ENCODE measurements at places on chromosomes 13 and 19.

DNA sequence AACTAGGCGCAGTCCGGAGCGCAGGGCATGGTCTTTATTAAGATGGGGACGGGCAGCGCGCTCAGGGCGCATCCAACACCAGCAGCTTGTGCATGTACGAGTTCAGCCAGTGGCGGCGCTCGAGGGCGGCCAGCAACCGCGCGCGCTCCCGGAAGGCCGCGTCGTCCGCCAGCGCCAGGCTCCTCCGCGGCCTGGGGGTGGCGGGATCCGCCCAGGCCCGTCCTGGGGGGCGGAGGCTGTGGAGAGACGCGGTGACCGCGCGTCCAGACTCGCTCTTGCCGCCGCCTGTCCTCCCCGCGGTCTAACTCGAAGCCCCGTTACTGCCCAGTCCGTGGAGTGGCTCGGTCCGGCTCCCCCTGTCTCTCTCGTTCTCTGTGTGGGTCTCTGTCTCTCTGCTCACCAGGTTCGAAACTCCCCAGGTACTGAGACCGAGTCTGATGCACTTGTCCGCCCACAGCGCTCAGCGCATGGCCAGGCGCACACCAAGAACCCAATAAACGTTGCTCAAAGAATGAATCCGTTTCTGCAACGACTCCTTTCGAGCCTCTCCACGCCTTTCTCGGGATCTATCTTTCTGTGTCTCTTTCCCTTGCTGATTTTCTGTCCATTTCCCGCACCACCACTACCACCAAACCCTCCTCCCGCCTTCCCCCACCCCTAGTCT, 702 bp downstream of the PTH2 start:
- DNase-seq: no peak

GRCh38 chr13:20340759-20341171, 108.6 kb upstream of the GJB6 start:
- no peak for DNase-seq

DNA sequence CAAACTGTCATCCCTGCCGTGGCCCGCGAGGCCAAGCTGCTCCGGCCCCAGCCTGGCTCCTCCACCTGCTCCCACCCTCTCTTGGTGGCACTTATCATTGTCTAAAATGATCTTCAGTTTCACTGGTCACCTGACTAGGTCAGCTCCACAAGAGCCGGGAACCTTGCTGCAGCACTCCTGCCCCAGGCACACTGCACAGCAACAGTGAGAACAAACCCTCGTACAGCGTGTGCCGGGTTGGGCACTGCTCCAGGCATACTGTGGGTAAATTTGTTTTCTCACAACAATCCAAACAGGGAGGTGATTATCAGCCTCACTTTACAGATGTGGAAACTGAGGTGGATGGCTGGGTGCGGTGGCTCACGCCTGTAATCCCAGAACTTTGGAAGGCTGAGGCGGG, 8.9 kb downstream of the DEDD2 start:
- no peak for DNase-seq

- DNase-seq: no peak
Observed at GRCh38 chr13:38670627-38671026, 16.2 kb upstream of the FREM2 start.

- no peak for DNase-seq
Observed at GRCh38 chr19:14661372-14661924, 13.2 kb downstream of the ADGRE3 start.

DNA sequence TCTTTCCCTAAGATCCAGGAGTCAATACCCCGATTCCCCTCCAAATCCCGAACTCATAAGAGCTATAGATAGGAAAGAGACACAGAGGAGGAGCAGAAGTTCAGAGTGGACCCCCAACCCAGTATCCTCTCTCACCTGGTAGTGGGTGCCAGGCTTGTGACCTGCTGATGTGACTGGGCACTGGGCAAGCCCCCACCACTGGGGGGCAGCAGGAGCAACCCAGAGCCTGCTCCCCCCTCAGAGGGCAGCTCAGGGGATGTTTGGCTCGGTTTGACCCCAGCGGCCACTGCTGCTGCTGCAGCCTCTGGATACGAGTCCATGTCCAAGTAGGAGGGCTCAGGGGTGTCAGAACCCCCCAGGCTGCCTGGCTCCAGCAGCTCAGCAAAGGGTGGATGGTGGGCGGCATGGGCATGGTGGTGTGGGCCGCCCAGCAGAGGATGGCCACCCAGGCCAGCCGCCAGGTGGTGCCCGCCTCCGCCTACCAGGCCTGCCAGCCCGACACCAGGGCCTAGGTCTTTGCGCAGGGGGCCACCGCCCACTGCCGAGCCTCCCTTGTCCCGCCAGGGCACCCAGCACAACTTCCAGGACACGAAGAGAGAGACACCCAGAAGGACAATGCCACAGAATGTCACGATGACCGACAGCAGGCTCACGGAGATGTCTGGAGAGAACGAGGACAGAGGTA, 7.4 kb downstream of the SYT3 start:
- no peak for DNase-seq

DNA sequence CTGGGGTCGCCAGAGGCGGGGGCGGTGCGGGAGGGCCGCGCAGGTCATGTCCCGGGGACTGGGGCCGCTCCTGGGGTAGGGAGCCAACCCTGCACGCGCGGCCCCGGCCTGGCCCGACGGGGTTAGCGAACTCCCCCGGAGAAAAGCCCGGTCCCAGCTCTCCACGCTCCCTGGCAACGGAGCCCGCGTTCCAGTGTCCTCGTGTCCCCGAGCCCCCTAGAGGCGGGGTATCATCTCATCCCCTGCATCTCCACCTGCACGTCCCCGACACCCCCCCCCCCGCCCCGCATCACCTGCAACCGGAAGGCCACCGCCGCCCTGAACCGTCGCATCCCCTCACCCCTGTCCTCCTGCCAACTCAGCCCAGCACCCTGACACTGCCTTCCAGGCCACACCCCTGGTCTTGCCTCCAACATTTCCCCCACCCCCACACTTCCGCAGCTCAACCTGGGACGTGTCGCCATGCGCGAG, 2.7 kb downstream of the WDR88 start:
- no peak for DNase-seq

GRCh38 chr19:28521614-28522544, 691.1 kb downstream of the UQCRFS1 start:
- DNase-seq: no peak

- DNase-seq: no peak
Observed at GRCh38 chr19:58569191-58569942, 3.8 kb downstream of the MZF1 start.

DNA sequence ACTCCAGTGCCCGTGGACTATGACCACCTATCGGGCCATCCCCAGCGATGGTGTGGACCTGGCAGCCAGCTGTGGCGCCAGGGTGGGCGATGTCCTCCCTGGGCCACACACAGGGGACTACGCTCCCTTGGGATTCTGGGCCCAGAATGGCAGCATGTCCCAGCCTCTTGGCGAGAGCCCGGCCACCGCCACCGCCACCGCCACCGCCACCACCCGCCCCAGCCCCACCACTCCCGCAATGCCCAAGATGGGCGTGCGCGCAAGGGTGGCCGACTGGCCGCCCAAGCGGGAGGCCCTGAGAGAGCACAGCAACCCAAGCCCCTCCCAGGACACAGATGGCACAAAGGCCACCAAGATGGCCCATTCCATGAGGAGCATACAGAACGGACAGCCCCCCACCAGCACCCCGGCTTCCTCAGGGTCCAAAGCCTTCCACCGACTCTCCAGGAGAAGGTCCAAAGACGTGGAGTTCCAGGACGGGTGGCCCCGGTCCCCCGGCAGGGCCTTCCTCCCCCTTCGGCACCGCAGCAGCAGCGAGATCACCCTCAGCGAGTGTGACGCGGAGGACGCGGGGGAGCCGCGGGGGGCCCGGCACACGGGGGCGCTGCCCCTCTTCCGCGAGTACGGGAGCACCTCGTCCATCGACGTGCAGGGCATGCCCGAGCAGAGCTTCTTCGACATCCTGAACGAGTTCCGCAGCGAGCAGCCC, 142.3 kb downstream of the DPF1 start:
- no peak for DNase-seq

DNA sequence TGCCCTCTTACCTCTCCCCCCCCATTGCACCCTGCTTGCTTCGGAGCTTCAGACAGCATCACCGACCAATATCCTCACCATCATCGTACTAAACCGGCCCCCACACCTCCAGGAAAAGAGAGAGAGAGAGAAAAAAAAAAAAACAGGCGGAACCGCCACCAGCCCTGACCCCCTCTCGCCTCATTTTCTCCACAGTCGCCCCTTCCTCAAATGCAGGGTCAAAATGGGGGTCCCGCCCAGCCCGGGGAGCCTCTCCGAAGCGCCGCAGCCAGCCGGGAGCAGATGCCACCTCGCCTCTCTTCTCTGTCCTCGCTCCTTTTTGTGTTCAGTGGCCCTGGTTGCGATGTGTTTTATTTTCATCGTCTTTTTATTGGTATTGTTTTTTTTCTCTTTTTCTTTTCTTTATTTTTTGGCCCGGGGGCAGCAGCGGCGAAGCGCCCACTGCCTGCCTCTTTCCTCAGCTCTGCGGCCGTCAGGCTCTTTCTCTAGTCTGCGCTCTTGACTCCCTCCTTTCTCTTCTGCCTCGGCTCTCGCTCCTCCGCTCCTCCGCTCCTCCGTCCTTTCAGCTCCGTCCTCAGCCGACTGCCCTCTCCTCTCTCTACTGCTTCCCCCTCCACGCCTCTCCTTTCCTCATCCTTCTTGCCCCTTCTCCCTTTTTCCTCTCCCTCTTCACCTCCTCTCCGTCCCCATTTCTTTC, 41.4 kb downstream of the DEDD2 start:
- no peak for DNase-seq

- DNase-seq: no peak
Observed at GRCh38 chr19:23055501-23055900, 52.5 kb upstream of the ZNF728 start.

GRCh38 chr19:46944918-46945628, 74.6 kb upstream of the NPAS1 start:
- no peak for DNase-seq

DNA sequence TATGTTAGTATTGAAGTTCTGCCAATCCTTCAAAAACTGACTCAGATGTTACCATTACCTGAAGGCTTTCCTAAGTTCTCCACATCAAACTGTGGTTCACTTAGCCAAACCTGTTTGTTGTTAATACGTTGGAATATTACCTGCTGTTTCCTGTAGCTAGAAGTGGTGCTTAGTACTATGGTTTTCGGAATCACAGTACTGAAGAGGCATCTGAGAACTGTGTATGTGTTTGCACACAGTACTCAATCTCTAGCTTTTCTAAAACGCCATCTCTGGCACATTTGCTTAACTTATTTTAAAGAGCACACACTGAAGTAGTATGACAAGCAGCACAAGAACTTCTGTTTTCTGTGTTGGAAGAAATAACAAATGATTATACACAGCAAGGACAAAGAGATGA, 248.2 kb downstream of the SHISA2 start:
- no peak for DNase-seq

DNA sequence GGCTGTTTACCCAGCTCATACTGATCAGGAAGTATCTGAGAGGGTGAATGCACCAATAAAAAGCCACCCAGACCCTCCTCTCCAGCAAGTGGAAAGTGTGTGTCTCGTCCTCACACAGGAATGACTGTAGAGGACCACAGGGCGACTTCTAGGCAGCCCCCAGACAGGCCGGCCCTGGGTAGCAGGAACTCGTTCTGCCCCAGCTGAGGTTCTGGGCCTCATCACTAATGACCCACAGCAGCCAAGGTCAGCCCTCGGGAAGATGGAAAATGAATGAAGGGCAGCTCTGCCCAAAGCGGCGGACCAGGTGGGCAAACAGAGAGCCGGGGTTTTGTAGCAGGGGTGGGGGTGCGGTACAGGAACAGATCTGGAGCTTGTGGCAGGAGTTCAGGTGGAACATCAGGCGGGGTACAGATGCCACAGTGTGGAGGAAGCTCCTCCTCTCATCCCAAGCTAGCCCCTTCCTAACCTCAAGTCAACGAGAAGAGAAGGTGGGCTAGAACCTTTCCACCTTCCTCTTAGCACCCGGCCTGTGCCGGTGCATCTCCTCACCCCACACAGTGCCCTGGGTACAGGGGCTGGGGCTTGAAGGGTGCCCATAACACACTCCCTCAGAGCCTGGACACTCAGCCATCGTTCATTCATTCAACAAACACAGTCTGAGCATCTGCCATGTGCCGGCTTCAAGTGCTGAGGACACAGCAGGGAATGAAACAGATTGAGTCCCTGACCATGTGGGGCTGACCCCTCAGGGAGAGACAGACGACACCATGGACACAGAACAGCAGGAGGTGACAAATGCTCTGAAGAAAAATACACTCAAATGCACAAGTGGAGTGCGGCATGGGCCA, 36.2 kb downstream of the RFX2 start:
- DNase-seq: no peak

DNA sequence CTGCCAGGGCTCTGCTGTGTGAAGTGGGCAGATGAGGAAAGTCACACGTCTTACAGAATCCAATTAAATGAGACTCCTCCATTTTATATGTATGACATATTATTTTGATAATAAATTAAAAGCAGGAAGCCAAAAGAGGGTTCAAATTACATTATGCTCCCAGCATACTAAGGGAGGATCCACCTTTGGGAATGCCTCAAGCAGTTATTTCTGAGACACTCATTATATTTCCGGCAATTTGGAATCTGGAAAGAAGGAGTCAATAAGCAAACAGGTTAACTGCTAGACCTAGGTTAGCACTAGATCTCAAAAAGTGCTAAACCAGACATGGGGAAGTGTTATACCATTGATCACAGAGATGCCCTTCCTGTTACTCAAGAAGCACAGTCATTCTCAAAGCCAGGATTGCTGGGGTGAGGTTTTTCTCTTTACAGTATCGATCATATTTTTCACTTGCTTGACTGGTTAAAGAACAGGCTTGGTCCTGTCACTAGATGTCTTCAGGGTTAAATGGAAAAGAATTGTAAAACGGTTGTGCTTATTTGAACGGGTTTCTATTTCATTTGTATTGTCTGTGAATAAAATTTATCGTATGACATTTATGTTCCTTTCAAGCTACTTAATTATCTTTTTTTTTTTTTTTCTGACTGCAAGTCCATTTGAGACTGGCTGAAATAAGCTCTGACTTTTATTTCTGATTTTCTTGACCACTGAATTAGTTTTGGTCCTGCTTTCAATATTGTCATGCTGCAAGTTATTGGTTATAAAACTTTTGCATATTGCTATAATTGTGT, 523.2 kb downstream of the KLF12 start:
- DNase-seq: no peak

- no peak for DNase-seq
Observed at GRCh38 chr19:23522431-23522830, 127.2 kb upstream of the ZNF91 start.

DNA sequence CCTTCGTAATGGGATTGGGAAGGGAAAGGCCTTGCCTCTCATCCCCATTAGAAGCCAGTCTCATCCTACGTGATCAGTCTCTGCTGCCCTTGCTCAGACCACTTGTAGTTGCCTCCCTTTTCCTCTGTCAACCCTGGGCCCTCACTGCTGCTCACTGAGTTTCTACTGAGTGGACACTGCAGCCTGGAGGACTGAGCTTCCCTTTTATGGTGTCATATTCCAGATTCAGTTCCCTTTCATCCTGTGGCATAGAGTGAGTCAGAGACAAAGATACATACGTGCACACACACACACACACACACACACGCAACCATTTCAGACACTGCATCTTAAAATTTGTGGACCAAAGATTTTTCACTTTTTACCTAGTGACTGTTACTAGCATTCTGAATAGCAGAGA, 56.6 kb downstream of the COG3 start:
- no peak for DNase-seq

Data from NCI-H1436 treated with DMSO at 0.1 percent for 48 hours (cell line).